ENCODE measurements at places on chromosomes 7 and 10. TPM values are rescaled to one million over a fixed set of nuclear protein-coding genes. Genes with fewer than 3 reads are reported as not detected.

The FAM13C gene
- total RNA-seq, result 0.50 TPM

The OR2A12 gene
- total RNA-seq, result not detected

The SLC4A2 gene
- total RNA-seq, result 91.9 TPM

The SPRN gene
- 0.59 TPM for total RNA-seq

The ANLN gene
- total RNA-seq, result 181 TPM

The CNTNAP2 gene
- under 0.01 TPM for total RNA-seq

The PRF1 gene
- total RNA-seq, result not detected

The ICA1 gene
- total RNA-seq, result 1.0 TPM

The GBX1 gene
- total RNA-seq, result not detected

The TMEM273 gene
- total RNA-seq, result not detected

The SYT15B gene
- total RNA-seq, result under 0.01 TPM

The PTPN20 gene
- 0.45 TPM for total RNA-seq

The NUB1 gene
- total RNA-seq, result 22.7 TPM

The OIT3 gene
- not detected for total RNA-seq

The C7orf57 gene
- not detected for total RNA-seq

The PRKRIP1 gene
- 10.9 TPM for total RNA-seq

The STEAP4 gene
- 0.17 TPM for total RNA-seq

The SPDYE6 gene
- total RNA-seq, result not detected

The XRCC2 gene
- total RNA-seq, result 3.1 TPM

The MRLN gene
- total RNA-seq, result not detected

The GOLGA7B gene
- total RNA-seq, result under 0.01 TPM

The CLRN3 gene
- total RNA-seq, result not detected

The FZD1 gene
- 10.3 TPM for total RNA-seq

The TMEM176B gene
- not detected for total RNA-seq

The CACNB2 gene
- total RNA-seq, result 2.2 TPM

The RTKN2 gene
- total RNA-seq, result 0.89 TPM

The CPVL gene
- not detected for total RNA-seq

The CCL24 gene
- not detected for total RNA-seq

The SLC39A12 gene
- not detected for total RNA-seq

The SLC26A5 gene
- total RNA-seq, result not detected

The CXCL12 gene
- 10.1 TPM for total RNA-seq

The GALNT17 gene
- total RNA-seq, result under 0.01 TPM

The PRSS37 gene
- not detected for total RNA-seq

The PAPOLB gene
- not detected for total RNA-seq

The GIMAP5 gene
- total RNA-seq, result not detected

The PRLHR gene
- not detected for total RNA-seq

The FAM131B gene
- total RNA-seq, result 1.0 TPM

Measured in bronchus fibroblast of lung (primary cell).